ENCODE measurements at places on chromosomes 4 and X.

DNA sequence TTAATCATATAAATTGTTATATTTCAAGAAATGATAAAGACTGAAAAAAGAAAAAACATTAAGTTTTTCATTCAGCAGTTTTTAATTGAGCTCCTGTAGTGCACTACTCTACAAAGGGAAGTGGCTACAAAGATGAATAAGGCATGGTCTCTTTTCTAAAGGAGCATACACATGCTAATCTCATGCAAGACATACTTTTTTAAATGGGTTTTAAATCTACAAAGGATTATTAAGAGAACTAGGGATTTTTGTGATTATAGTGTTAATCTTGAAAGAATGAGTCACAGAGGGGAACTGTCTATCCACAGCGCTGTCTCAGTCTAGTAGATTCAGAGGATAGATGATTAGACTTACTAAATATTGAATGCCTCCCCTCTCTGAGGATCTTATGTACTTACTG is 1722.2 kb downstream of the RPA4 start:
- DNase-seq, result no peak

DNA sequence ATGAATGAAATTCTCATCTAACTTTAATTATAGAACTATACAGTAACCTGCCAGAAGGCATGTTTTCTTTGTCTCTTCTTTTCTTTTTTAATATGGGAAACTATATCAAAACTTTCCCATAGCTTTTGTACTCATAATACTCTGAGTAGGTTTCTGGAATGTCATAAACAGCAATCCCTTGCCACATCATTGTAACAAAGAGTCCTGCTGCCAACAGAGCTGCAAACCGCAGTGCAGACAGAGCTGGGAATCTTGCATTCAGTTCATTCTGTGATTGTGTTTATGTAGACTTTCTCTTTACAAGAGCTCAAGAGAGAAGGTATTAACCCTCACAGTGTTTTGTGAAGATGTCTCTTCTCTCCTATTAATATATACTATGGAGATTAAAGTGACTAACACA is 304.4 kb upstream of the SLIT2 start:
- DNase-seq, result no peak

GRCh38 chrX:104391906-104392305 is 137.2 kb upstream of the ESX1 start:
- DNase-seq, result no peak

DNA sequence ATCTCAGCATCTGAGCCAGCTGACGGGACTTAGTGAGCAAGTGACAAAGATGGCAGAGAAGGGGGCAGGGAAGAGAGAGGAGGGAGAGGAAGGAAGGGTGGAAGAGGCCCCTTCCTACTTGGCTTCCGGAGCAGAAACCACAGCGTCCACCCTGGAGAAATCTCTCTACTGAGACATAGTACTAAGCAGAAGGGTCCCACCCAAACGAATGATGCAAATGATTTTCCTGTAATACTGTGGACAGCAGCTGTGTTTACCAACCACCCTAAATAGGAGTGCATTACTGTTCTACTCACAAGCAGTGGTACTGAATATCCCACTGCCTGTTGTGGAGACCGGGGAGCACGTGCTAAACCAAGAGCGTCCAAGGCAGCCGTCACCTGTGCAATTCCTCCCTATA is 29.4 kb downstream of the DTHD1 start:
- no peak for DNase-seq

GRCh38 chr4:87188932-87189331 is 31.5 kb downstream of the KLHL8 start:
- DNase-seq, result no peak

DNA sequence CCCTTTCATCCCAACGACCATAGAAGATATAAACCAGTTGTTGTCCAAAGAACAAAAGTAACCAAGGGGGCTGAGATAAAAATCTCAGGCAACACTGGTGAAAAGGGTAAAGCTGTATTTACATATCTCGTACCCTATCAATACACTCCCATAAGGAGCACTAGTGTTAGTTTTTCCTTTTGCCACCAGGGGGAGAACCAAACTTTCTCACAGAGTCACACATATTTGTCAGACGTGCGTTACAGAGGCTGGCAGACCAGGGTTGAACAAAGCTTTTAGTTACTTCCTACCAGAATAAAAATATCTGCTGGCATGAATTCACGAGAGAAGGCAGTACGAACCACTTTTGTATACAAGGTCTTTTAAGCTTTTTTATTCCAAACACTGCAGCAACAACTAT is 88.3 kb downstream of the AMELX start:
- DNase-seq, result peak; percentile 9
